Small intestine (tissue), 16 donors: ENCODE measurements at places on chromosomes 1 and 21. TPM values are rescaled to one million over a fixed set of nuclear protein-coding genes. Genes with fewer than 3 reads are reported as not detected.

DNA sequence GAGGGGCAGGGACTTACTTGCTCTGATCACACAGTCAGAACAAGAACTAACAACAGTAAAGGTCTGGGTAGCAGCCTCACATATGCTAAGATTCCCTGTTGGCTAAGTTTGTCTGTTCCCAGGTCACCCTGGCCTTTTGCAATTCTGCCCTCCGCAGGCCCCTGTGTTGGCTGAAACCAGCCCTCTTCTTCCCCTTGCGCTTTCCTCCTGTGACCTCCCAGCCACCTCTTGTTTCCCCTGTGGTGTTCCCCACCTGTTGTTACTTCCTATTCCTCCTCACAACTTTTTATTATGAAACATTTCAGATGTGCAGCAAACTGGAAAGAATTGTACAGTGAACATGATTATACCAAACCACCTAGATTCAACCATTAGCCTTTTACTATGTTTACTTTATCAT lies 23.4 kb downstream of the MAPKAPK2 start:
- DNase-seq = no peak

SPRR5 gene
- polyA plus RNA-seq = not detected

DNA sequence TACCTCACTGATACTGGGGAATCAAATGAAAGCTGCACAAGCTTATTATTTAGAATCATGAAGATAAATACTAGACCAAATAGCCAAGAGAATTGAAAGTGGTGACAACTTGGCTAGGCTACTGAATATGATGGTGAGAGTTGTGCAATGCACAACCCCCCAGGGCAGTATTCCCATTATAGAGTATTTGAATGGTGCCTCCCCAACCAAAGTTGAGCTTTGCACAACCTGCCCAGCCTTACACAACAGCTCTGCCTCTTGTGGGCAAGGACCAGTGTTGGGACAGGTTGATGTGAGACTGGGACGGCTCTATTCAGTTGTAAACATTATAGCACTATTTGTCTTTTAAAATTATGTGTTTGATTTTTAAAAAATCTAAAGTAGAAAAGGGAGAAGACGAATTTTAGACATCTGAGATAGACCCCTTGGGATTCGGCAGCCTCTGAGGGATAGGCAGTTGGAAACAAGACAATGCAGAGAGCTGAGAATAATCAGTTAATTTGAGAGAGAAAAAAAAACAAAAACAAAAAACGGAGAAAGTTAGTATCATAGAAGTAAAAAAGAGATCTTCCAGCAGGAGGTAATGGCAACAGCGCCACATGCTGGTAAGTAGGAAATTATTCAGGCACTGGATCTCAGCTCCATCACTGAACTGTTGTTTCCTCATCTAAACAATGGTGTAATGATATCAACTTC lies 91.0 kb upstream of the KCNA3 start:
- DNase-seq = peak; percentile 40

DNA sequence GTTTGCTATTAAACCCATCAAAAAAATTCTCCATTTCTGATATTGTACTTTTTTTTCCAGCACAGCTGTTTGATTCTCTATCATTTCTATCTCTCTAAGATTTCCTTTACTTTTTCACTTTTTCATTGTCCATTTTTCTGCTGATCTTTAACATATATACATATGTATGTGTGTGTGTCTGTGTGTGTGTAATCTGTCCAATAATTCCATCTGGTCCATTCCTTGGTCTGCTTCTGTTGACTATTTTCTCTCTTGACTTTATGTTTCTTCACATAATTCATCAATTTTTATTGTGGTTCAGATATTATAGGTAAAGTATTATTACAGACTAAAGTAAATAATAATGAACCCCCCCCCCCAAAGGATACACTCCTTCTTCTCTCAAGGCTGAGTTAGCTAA lies 84.2 kb downstream of the RGS7 start:
- DNase-seq = no peak

MYOG gene
- polyA plus RNA-seq = not detected

DNA sequence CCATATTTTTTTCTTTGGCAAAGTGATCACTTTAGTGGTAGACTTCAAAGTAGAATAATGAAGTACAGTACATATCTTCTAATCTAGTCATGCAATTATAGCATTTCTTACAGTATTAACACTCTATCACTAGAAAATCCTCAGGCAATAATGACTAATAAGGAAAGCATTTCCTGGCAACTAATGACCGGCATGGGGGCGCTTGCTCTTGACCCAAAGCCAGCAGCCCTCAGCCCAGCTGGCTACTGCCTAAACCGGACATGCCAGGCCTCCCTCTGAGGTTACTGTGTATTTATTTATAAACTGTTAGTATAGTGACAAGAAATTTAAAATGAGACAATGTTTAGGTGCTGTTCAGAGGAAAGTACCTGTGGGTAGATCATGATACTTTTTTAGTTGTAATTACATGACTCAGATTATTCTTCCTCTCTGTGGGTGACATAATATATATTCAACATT lies 633.8 kb downstream of the PTPRC start:
- DNase-seq = no peak

GRCh38 chr1:32540605-32541004 lies 1.4 kb downstream of the ZBTB8A start:
- DNase-seq = peak; percentile 8

DNA sequence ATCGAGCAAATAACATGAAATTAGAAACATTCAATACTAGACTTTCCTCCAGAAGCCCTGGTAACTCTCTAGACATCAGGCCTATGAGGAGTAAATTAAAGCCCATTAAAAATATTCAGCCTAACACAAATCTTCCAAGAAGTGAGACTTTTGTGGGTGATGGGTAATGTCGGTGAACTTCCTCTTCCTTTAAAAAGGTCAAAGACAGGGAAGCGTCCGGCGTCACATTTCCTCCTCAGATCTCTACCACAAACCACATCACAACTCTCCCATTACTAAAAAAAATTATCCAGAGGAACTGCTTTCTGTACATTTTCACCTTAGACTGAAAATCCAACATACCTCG lies 1.4 kb downstream of the EIF4G3 start:
- DNase-seq = peak; percentile 55
